ENCODE measurements at places on chromosomes 12 and 14.

- no peak for DNase-seq
These were observed 18.1 kb downstream of the RFC5 start for GRCh38 chr12:118034429-118035189.

- DNase-seq: no peak
These were observed 168.1 kb upstream of the NOVA1 start for GRCh38 chr14:26765768-26766520.

DNA sequence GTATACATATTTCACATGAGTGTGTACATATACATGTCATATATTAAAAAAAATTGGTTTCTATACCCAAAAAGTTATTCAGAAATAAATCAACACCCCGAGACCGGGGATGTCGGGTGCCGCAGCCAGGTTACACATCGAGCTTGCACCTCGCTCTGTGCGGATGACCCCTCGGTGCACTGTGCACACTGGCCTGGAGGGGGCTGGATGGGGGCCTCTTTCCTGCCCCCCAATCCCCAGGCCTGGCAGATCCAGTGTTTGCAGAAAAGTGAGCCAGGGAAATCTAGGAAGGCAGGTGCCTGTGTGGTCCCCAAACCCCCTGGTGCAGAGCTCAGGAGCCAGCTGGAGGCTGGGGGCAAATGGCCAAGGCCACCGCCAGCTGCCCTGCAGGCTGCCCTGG, 27.1 kb upstream of the GPR68 start:
- no peak for DNase-seq

GRCh38 chr14:81686512-81686911, 152.9 kb upstream of the SEL1L start:
- DNase-seq: no peak

DNA sequence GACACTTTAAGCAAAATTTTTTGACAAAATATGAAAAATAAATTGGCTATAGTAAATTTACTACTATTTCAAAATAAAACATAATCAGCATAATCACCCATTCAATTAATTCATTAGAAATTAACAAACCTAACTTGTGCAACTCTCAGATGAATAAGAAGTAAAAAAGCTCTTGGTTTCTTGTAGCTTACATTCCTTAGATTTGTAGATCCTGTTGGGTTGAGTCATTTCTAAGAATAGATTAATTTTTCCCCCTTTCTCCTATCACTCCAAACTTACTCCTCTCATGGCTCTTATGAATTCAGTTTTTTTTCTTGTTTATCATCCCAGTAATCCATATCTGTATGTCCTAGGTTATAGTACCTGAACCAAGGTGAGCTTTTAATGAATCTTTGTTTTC, 230.9 kb upstream of the LRIG3 start:
- no peak for DNase-seq

DNA sequence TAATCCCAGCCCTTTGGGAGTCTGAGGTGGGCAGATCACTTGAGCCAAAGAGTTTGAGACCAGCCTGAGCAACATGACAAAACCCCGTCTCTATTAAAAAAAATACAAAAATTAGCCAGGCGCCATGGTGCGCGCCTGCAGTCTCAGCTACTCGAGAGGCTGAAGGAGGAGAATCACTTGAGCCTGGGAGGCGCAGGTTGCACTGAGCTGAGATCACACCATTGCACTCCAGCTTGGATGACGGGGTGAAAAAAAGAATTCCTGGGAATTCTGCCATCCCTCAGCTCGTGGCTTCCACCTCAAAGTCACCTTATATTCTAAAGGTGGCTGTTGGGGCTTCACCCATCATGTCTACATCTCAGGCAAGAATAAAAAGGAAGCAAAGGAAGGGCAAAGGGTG, 12.9 kb downstream of the BCL2L14 start:
- no peak for DNase-seq

GRCh38 chr12:92417373-92417772, 271.7 kb upstream of the BTG1 start:
- DNase-seq: no peak

DNA sequence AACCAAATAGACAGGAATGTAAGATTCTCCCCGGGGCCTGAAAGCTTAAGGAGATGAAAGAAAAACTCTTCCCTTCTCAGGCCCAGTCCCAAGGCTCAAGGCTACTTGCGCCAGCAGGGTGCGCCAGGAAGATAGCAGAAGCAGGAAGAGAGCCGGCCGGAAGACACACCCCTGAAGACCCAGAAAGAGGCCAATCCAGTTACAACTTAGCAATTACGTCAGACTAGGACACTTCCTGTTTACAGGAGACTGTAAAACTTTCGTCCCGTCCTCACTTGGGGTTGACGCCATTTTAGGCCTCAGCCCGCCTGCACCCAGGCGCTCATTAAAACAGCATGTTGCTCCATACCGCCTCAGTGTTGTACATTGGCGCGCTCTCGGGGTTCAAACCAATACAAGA, 9.4 kb downstream of the COX16 start:
- no peak for DNase-seq

GRCh38 chr14:61678975-61679374, 16.3 kb upstream of the HIF1A start:
- DNase-seq: no peak

DNA sequence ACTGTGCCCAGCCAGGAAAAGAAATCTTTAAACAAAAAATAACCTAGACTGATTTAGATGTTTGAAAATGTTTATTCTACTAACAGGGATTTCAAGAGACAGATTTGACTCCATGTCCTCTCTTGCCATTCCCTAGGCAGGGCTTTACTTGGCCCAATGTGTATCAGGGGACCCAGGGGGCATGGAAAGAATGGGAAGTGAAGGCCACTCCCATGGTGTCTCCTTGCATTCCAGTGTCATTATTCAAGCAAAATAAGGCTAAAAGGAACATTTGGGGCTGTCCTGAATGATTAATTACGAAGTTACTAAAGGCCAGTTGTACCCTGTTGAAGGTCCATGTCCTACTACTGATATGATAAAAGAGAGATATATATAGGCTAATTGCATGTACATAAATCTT, 151.9 kb upstream of the ATF7IP start:
- no peak for DNase-seq

DNA sequence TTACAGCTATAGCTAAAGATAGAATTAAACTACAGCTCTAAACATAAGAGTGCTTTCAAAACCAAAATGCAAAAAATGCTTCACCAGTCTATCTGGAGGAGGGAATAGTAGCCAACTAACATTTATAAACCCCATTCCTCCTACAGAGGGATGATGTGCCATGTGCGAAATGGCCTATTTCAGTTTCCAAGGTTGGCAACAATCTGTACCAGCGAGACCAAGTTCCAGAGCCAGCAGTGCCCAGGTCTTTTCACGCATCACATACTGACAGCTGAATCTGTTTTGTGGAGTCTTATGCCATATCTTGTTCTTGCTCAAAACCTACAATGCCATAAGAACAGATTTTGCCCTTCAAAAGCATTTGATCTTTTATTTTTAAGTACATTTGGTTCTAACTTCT, 24.5 kb downstream of the NELL2 start:
- DNase-seq: no peak

GRCh38 chr14:54981698-54982097, 45.2 kb downstream of the WDHD1 start:
- no peak for DNase-seq

- DNase-seq: no peak
These were observed 3.5 kb upstream of the ASPG start for GRCh38 chr14:104081951-104082464.

GRCh38 chr12:11513288-11513687, 117.9 kb upstream of the PRB2 start:
- DNase-seq: no peak

DNA sequence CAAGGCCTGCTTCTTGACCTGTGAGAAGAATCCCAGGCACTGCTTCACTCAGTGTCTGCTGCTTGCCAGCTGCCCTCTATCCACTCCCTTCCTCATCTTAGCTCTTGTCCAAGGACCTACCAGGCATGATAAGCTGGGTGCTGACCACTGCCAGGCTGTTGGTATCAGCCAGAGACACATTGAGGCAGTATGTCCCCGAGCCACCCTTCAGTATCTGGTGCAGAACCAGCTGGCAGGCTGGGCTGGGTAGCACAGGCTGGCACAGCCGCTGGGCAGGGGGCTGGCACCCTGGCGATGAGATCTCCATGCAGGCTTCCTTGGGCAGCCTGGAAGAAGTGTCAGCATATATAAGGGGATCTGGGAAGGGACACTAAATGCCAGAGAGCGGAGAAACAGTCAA, 10.5 kb downstream of the PMEL start:
- DNase-seq: no peak

GRCh38 chr12:67280572-67280971, 11.4 kb downstream of the CAND1 start:
- DNase-seq: no peak

DNA sequence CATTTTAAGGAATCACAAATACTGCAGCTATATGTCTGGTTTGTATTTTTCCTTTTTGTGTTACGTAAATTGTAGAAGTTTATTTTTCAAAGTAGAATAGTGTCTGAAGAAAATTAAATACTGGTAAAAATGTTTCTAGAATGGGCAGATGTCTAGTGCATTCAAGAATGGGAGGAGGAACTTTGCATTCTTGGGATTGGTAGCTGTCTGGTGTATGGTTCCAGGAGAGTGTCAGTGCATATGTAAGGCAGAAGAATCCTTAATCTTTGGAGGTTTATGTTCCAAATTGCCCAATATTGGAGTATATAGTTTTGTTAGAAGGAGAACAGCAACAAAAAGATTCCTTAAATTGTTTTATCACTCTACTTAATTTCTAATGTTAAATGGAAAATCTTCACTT, 13.5 kb downstream of the PAPOLA start:
- no peak for DNase-seq

- DNase-seq: no peak
These were observed 25.1 kb downstream of the LRTM2 start for GRCh38 chr12:1845427-1845826.

DNA sequence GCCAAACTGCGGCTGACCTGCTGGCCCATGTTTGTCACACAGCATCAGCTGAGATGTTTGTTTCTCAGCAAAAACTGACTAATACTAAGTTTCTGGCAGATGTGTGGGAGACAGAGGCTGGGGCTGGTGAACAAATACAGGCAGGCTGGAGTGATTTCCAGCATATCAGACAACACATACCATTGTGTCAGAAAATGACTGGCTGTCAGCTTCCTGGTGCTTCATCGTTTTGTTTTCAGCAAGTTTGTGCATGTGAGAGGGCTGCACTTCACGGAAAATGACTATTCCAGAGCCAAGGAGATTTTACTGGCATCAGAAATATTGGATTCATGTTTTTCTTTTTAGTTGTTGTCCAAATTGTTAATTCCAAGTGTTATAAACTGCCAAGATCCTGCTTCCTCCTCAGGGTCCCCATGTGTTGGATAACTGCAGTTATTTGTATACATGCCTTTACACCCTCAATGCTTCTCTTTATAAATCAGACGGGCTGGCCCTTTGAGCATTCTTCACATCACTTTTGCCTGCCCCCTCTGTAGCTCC, 145.7 kb downstream of the GALC start:
- no peak for DNase-seq

GRCh38 chr12:56878010-56878339, 56.2 kb downstream of the SDR9C7 start:
- DNase-seq: no peak

DNA sequence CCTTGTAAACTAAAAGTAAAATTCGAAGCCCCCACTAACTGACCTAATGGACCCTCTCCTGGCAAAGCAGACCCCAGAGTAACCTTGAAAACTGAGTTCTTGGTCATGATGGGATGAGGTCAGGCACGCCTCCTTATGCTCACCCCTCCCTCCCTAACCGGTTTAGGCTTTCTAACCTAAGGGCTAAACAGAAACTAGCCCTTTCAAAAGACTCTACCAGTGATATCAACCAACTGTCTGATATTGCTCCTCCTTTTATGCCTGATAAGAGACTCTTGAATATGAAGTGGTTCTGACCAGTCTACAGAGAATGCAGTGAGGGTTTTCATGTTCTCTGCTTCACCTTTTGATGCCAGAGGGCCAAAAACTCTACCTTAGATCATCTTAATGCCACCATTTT, 4.8 kb upstream of the LPCAT3 start:
- DNase-seq: no peak

- DNase-seq: no peak
These were observed 15.5 kb upstream of the KRR1 start for GRCh38 chr12:75526655-75527511.

Measured in stimulated activated CD4-positive, alpha-beta T cell treated with anti-CD3 and anti-CD28 coated beads, Interleukin-1b, Interleukin-23, amount 100 ng/mL, for 4 hours (primary cell).